CD8-positive, alpha-beta memory T cell (primary cell): ENCODE measurements at places on chromosomes 2 and 18.
A peak's percentile ranks its signal among the peaks of the same experiment; 100 is the strongest.

GRCh38 chr2:205915130-205915524 is 170.8 kb downstream of the INO80D start:
- no peak for DNase-seq

- DNase-seq = no peak
These were observed 82.2 kb upstream of the CDKL4 start for GRCh38 chr2:39325966-39326365.

GRCh38 chr18:77161383-77161782 is 28.8 kb upstream of the MBP start:
- DNase-seq = no peak

DNA sequence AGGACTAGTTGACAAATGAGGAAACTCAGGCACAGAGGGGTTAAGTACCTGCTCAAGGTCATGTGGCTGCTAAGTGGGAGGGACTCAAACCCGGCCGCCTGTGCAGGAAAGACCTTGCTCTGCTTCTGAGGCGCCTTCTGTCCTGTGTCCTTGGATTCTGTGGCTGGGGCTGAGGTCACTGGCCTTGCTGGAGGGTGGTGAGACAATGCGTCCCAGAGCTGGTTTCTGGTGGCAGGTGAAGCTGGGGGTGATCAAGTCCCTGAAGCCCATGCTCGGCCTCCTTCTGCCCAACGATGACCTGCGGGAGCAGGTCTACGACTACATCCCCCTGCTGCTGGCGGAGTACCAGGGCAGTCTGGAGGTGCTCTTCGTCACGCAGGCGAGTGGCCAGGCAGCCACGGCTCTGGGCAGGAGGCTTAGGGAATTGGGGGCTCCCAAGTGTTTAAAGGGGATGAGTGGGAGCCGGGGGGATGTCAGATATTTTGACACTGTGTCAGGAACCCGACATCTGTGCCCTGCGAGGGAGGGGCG is 16.1 kb downstream of the MROH2A start:
- DNase-seq = no peak

DNA sequence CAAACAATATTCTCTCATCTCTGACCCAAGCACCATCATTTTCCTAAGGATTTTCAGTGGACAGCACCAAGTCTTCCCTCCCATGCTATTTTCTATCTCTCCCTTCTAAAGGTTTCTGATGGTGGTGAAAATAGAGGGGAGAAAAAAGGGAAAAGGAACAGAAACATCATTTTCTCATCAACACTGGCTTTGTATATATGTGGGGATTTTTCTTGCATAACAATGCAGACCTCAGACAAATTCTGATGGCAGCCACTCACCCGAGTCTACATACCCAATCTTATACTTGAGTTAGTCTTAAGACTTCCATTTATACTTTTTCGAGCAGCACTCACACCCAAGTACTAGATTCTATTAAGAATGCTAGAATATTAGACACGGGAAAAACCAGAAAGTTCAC is 95.8 kb downstream of the TMEM163 start:
- no peak for DNase-seq

GRCh38 chr2:23526114-23526513 is 141.1 kb downstream of the KLHL29 start:
- peak; percentile 7 for DNase-seq

DNA sequence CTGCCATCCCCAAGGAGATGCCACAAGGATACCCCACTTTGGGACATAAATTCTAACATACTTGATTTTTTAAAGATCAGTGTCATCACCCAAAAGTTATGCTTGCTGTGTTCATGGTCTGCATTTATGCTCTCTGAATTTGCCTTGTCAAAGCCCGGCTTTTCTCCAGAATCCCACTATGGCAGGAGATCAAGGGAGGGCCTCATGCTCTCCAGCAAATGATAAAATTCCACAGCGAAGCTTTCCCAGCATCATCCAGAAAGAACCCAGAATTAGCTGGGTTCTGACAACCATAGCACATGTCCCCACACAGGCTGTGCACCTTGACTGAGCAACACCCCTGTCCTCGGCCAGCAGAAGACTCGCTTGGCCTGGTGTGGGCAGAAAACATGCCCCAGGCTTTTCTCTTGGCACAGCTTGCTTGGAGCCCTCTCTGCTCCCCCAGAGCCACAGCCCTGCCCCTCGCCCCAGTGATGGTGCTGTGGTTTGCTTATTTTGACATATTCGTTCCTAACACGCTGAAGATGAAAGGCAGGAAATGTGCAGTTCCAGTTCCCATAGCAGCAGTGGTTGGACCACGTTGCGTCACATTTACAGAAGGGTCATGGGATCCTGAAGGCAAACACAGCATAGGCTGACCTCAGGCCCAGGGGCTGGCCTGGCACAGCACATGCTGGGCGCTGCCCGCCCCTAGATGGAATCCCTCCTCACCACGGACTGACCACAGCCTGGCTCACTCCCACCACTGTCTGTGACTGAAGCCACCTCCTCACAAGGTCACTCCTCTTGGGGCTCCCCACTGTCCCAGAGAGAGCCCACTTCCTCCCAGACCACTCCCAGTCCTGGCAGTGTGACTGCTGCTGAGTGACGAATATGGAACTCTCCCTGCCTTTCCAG is 14.1 kb upstream of the CHRNA1 start:
- peak; percentile 95 for DNase-seq

DNA sequence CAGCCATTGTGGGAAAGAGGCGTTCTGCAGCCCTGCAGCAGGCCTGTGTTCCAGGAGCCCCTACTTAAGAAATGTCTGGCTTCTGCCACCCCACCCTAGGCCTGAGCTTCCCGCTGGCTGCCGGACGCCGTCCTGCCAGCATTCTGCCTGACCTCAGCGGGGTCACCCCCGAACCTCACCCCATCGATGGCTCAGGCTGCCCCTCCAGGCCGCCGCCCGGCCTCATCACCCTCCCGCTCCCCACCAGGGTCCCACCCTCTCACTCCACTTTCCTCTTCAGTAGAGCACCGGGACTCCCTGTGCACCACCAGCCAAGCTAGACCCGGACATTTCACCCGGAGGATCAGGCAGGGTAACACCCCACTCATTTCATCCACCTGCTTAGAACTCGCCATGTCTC is 73.6 kb upstream of the SALL3 start:
- DNase-seq = no peak
